ENCODE measurements at places on chromosomes 1 and 21.

DNA sequence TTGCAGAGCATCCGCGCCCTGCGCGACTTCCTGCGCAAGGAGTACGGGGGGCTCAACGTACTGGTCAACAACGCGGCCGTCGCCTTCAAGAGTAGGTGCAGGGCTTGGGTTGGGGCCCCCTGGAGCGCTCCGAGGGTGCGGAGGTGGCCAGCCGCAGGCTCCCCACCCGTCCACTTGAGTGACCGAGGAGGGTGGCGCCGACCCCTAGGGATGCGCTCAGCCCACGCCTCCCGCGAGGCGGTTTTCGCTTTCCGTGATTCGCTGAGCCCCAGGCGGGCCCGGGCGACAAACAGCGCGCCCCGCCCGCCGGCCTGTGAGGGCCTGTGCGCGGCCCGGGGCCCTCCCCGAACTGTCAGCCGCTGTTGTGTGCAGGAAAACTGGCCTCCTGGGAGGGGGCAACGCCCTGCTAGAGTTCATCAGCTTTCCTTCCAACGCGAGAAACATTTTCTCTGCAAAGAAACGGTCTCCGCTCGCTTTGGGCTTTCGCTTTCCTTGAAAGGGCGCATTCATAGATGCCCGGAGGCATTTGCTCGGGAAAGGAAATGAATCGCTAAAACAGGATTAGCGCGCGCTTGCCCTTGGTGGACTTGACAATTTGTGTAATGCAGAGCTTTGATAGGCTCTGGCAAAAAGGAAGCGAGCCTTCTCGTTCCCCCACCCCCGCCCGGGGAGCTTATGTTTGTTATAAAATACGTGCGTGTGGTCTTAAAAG is 668 bp downstream of the CBR3 start:
- DNase-seq = peak; percentile 89

DNA sequence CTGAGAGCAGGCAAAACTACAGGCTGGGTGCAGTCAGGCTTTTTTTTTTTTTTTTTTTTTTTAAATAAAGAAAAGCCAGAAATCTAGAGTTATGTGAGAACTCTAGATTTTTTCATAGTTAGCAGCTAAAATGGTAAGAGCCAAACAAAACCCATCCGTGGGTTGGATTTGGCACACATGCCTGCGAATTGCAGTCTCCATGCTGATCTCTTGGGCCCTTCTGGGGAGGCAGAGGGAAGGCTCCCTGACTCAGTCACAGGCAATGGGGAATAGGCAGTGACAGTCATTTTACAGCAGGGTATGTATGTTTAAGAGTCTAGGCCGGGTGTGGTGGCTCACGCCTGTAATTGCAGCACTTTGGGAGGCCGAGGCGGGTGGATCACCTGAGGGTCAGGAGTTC is 2.6 kb downstream of the TXLNA start:
- no peak for DNase-seq

GRCh38 chr1:237316352-237316751 is 274.4 kb downstream of the RYR2 start:
- no peak for DNase-seq

- DNase-seq = no peak
Observed at GRCh38 chr1:113275083-113275482, 115.2 kb upstream of the MAGI3 start.

DNA sequence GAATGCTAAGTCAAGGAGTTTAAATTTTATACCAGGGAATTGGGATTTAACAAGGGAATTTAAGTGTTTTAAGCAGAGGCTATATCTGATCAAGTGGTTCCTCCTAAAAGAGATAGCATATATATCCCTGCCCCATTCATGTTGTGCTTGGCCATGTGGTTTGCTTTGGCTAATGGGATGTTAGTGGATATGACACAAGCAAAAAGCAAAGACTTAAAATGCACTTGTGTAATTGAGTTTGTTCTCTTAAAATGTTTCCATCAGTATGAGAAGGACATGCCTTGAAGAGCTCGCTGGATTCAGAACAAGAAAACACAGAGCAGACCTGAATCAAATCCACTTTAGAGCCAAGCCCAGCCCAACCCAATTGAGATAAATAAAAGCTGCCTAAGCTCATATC is 22.4 kb downstream of the C1orf87 start:
- DNase-seq = no peak

GRCh38 chr21:27740084-27740483 is 773.2 kb upstream of the ADAMTS5 start:
- no peak for DNase-seq

- peak; percentile 55 for DNase-seq
Observed at GRCh38 chr1:27571439-27572018, 32.4 kb downstream of the AHDC1 start.

GRCh38 chr1:8169364-8170058 is 143.4 kb upstream of the ERRFI1 start:
- DNase-seq = no peak

DNA sequence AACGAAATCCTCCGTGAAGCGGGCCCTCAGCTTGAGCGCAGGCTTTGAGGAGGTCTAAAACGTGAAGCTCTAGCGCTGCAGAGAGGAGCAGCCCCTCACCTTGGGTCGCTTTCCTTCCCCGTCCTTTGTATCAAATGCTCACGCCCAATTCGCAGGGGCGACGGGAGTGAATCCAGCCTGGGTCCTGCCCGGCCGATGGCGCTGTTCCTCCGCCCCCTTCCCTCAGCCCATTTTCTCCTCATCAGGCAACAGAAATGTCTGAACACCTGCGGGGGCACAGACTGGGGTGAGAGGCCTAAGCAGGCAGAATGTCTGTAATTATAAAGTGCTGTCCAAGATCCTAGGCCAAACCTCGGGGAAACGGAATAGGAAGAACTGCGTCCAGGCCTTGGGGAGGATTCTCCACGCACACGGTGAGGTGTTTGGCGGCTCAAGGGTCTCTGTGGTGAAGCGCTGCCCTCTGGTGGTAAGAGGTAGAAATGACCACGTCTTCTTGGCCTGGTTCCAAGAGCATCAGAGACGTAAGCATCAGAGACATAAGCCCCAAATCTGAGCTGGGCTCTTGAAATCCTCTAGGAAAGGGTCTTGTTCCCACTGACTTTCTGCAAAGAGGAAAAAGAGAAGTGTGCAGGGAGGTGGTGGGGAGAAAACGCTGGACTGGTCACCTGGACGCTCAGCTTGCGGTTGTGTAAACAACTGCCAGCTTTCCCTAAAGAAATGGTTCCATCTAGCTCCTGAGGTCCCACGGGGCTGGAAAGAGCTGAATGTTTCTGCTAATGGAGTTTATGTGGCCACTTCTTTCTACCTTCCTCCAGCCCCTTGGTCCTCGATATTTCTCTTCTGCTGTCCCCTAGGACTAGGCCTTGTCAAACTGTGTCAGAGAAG is 92.1 kb upstream of the CD53 start:
- DNase-seq = peak; percentile 60

- DNase-seq = no peak
Observed at GRCh38 chr1:231272880-231273279, 31.9 kb downstream of the GNPAT start.

DNA sequence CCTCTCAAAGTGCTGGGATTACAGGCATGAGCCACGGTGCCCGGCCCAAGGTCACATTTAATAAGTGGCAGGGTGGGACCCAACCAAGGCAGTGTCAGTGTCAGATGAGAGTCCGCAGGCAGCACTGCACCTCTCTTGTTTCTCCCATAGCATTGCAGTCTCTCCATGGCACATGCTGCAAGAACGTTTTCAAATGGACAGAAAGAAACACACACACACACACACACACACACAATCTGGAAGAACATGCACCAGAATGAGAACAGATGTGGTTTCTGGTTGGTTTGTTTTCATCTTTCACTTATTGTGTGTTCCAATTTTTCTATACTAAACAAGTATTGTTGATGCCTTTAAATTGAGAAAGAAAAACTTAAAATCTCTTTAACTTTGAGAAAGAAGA is 126.5 kb downstream of the SYF2 start:
- DNase-seq = no peak

GRCh38 chr1:186026946-186027345 is 292.8 kb downstream of the HMCN1 start:
- no peak for DNase-seq

DNA sequence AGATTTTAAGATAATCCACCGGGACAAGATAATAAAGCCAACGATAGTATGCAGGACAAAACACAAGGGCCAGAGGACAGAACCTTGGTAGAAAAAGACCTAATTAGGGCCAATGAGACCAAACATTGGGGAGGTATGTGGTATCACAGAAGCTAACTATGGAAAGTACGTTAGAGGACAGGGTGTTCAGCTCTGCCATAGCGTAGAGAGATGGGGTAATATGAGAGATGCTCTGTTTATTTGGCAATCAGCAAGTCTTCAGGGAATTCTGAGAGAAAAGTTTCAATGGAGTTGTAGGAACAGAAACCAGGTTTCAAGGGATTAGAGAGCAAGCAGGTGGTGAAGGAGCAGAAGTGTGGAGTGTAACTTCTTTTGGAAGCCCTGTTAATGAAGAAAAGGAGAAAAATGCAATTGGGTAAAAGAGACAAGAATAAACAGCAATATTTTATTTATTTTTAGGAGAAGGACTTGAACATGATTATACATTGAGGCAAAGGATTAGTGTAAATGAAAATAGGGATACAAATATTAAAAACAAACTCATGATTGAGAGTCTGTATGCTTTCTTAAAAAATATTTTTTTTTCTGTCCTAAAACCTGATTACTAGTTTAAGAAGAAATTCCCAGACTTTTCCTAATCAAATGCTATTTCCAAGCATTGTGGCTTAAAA is 24.0 kb downstream of the EEIG2 start:
- no peak for DNase-seq

DNA sequence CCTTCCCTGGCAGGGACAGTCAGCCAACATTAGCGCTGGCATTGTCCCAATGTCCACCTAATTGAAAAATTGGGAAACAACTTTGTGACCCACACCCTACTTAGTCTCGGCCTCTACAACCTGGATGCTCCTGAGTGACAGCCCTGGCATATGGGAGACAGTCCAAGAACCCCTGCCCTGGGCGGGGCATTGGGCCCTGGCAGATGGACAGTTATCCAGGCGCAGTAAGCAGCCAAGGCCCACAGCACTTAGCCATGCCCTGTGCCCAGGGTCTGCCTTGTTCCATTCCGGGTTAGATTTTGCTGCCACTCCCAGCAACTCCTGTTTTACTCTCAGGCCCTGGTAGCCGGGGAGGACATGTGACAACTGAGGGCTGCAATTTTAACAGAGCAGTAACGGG is 50.3 kb downstream of the NFASC start:
- no peak for DNase-seq

DNA sequence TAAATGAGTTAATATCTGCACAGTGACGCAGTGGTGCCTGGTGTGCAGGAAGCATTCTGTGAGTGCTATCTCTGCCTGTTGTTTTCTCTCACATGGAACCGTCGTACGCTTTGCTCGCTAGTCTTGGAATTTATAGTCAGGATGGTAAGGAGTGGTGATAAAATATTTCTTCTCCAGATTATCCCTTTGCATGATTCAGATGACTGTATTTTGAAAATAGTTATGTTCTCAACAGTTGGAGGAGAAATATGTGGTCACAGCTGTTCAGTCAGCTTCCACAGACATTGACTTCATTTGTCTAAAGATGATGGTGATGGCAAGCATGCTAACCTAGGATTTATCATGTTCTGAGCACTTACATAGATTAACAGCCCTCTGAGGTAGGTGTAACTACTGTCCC is 41.3 kb upstream of the VAMP3 start:
- no peak for DNase-seq

- DNase-seq = no peak
Observed at GRCh38 chr1:165476776-165477175, 31.9 kb upstream of the RXRG start.

GRCh38 chr21:33640697-33641351 is 717 bp downstream of the CRYZL1 start:
- DNase-seq = no peak

DNA sequence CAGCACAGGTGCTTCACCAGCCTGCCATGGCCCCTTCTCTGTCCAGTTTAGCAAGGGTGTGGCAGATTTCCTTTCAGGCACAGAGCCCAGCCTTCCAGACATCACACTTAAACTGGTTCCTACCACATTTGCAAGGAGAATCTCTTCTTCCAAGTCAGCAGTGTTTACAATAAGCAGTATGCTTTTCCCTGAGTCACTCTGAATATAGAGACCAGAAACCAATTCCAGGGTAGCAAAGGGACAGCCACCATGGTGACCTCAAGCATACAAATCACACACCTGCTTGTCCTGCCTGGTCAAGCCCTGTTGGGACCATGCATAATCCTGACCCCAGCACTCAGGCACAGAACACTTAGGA is 8.7 kb upstream of the CBR3 start:
- no peak for DNase-seq

DNA sequence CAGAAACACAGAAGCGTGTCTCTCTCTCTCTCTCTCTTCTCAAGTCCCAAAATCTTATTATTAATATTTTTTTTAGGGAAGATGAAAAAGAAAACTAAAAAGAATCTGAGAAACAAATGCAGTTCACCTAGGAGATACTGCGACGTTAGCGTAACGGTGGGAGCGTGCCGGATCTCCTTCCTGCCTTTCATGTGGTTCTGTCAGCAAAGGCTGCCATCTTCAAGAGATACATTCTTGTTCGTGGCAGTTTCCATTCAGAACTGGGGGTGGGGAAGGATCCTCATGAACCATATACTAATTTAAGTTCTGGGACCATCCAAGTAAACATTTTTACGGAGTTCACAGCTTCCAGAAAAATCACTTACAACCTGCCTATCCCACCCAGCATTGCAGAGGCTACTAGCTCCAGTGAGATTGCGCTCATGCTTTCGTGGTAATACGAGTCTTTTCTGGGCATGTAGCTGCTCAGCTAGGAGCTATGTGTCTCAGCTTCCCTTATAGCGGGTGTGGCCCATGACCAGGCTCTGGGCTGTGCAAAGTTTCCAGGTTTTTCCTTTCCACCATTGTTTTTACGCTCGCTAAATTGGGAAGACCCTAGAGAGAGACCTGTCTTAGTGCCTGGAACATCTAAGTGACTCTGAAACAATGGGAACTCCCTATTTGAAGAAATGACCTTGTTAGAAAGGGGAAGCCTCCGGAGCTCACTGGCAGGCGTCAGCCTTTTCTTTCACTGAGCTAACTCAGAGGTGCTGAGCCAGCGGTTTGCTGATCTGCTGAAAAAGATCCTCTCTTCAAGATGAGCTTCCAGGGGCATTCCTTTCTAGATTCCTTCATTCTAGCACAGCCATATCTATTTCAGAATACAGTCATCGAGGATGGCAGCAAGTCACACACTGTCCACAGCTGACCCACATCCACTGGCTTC is 17.3 kb downstream of the SLAMF1 start:
- DNase-seq = peak; percentile 68

DNA sequence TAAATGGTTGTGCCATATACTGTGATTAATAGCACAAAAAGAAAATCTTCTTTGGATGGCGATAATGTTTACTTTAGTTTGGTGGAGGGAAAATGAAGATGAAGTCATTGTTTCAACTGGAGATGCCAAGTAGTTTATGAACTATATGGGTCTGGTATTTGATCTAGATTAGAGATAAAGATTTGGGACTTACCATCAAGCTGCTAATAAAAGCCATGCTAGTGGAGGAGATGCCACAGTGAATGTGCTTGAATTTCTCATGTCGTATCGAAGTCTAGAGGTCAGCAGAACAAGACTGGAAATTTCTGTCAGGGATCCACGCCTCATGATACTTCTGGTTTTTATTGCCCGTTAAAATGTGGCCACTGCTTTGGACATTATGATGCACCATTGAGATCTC is 742.0 kb downstream of the NCAM2 start:
- DNase-seq = no peak

GRCh38 chr21:9760398-9761074 is 760.8 kb upstream of the TPTE start:
- no peak for DNase-seq

GRCh38 chr21:28235169-28235895 is 757.3 kb downstream of the LTN1 start:
- no peak for DNase-seq

- no peak for DNase-seq
Observed at GRCh38 chr1:206518743-206519142, 11.4 kb downstream of the RASSF5 start.

GRCh38 chr1:201023517-201023902 is at the start of gene KIF21B:
Gene KIF21B, minus strand, starts transcription at chr1:201023714. Its CDS starts 331 bp downstream, at chr1:201023383.
- DNase-seq = peak; percentile 90

Measured in Right ventricle myocardium superior (tissue), 1 donor.